ENCODE measurements at places on chromosomes 6 and 20.

DNA sequence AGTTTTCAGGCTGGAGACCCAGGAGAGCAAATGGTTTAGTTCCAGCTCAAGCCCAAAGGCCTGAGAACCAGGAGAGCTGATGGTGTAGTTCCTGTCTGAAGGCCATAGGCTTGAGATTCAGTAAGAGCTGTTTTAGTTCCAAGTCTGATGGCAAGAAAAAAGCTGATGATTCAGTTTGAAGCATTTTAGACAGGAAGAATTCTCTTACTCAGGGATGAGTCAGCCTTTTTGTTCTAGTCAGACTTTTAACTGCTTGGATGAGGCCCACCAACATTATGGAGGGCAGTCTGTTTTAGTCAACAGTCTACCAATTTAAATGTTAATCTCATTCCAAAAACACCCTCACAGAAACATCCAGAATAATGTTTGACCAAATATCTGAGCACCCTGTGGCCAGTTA, 2.5 kb downstream of the ZSCAN26 start:
- DNase-seq = peak; percentile 20

- no peak for DNase-seq
These were observed 263.2 kb upstream of the RNF217 start for GRCh38 chr6:124699038-124699437.

- DNase-seq = no peak
These were observed 238.8 kb downstream of the HIVEP2 start for GRCh38 chr6:142706210-142706609.

DNA sequence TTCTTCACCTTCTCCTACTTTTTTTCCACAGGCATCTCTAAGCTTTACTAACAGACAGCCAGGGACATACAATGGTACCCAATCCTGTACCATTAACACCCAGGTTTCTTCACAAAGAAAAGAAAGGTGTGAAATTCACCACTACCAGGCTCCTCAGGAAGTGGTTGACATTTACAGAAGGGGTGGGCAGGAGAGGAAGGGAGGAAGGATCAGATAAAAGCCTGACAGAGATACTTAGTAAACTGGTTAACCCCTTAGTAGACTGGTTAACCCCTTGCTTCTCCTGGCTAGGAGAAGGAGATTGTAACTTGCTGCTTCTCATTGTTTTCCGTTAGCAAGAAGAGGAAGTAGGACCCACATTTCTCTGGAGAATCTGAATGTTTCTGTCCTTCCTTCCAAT, 7.2 kb downstream of the SAMD3 start:
- DNase-seq = no peak

DNA sequence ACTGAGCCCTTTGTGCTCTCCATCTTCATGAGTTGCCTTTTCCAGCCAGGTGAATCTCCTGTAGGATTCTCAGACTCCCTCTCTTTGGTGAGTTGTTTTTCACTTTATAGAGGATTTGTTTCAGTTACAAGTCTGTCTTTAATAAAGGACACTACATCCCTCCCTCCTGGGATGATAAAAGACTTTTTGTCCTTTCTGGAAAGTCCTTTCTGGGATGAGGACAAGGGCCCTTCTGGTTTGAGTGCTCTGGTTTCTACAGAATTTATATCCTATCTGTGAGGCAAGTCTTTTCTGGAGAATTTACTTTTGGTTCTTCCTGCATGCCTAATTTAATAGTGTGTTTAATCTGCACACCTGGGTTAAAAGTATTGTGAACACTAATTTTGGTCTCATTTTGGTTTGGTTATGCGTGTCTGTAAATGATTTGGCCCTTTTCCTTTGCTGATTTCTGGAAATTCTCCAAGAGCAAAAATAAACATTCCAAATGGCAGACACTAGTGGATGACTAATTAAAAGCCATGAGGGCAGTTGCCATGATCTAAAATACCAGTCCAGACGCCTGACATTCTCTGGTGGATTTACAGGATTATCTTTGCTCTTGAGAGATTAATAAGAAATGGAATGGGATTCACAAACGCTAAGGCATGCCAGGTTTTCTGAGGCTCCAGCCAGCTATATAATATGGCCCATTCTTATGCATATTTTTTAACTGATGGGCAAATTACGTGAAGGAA, 44.8 kb downstream of the TCP11 start:
- no peak for DNase-seq

- no peak for DNase-seq
These were observed 40.0 kb upstream of the TRDN start for GRCh38 chr6:123676793-123677192.

DNA sequence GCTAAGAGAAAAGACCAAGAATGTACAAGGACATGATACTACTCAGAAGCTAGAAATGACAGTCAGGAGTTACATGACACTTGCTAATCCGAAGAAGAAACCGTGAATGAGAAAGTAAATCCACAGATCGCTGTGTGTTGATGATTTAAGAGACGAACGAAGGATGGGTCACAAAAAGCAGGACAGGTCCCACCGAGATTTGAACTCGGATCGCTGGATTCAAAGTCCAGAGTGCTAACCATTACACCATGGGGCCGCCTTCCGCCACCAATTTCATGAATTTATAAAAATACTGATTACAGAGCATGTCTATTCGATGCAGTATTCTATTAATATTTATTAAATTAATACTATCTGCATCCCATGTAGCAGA, 54.0 kb upstream of the BTN3A2 start:
- DNase-seq = no peak

GRCh38 chr6:140388192-140388802, 1013.8 kb upstream of the CITED2 start:
- no peak for DNase-seq

- DNase-seq = no peak
These were observed 956 bp downstream of the CHRNA4 start for GRCh38 chr20:63359937-63360849.

GRCh38 chr6:137056121-137056880, 11.5 kb upstream of the IL20RA start:
- peak; percentile 91 for DNase-seq

GRCh38 chr6:157860505-157860991, 37.5 kb downstream of the SNX9 start:
- DNase-seq = peak; percentile 30

DNA sequence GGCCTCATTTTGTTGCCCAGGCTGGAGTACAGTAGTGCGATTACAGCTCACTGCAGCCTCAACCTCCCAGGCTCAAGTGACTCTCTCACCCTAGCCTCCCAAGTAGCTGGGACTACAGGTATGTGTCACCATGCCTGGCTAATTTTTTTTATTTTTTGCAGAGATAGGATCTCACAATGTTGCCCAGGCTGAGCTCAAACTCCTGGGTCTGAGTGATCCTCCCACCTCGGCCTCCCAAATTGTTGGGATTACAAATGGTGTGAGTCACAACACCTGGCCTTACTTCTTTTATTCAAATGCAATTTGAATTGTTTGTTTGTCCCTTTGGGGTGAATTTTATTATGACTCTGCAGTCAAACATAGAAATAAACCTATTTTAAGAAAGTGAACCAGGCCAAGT, 131.7 kb upstream of the SLC22A16 start:
- no peak for DNase-seq

DNA sequence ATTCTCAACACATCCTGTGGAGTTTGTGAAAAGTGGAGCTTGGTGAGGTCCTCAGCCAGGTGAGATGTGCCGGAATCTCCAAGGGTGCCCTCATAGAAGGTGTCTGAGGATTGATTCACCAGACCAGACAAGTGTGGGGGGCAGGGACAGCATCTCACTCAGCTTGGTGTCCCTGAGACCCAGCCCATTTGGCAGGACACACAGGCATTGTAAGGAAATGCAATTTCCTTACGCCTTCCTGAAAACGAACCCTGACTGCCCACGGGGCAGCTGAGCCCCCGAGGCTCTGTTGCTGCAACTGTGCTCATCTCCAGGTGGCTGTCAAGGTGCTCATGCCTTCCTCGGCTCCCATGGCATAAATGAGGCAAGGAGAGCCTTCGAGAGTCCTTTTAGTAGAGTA, 33.4 kb downstream of the FOXC1 start:
- DNase-seq = no peak

DNA sequence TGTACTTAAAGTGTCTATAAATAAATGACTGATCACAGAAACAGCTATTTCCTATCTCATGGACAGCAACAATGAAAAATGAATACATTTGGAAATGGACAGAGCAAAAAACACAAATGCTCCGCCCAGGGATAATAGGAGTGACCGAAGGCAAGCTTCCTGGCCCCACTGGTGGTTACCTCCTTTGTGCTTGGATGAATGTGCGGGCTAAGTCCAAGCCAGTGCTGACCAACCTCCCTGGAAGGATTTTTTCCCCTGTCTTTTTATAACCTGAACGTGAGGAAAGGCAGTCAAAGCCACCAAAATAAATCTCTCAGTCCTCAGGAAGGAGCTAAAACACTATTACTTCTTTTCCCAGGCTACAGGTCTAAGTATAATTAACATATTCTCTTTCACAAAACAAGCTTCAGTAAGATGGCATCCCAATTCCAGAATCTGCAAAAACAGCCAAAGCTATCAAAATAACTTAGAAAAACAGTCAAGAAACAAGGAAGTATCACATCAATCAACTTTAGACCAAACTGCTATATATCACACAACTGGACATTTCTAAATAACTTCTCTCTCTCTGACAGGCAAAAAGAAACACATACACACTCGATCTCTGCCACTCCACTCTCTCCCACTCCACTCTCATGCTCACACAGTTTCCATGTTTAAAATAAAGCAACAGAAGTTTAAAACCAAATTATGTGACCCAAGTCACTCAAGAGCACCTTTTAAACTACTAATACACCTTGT, 10.0 kb downstream of the KIF16B start:
- DNase-seq = no peak

- no peak for DNase-seq
These were observed 195.8 kb downstream of the ZFAND3 start for GRCh38 chr6:38015341-38015740.

GRCh38 chr20:6637160-6637579, 130.3 kb upstream of the BMP2 start:
- no peak for DNase-seq

GRCh38 chr20:16257813-16258430, 315.3 kb downstream of the KIF16B start:
- no peak for DNase-seq

DNA sequence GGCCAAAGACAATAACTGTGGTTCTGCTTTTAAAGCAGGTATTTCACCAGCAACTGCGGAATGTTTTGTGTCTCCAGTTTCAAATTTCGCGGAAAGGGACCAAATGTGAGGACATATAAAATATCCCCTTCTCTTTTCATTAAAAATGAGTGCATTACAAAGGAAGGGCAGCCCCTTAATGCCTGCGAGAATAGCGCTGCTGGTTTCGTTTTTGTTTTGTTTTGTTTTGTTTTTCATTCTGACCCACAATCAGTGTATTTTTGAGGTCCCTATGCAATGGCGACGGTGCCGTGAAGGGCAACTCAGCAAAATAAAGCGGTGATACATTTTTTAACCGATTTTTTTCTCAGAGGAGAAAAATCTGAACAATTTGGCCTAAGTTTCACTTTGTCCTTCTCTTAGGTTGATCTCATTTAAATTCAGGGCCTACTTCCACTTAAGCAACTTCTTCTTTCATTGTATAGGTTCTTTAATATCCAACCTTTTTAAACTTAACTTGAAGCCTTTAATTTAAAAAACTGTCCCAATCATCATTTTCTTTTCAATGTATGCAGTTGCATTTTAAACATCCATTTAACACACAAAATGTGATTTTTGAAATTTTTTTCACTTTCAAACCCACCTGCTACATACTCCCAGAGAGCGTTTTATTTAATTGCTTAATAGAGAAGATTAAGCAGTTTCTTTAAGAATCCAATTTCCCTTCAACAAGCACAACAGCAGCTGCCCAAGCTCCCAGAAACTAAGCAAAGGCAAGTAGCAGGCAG, 2.9 kb upstream of the HIVEP2 start:
- DNase-seq = no peak

- DNase-seq = no peak
These were observed 10.9 kb upstream of the BCKDHB start for GRCh38 chr6:80095600-80095999.

DNA sequence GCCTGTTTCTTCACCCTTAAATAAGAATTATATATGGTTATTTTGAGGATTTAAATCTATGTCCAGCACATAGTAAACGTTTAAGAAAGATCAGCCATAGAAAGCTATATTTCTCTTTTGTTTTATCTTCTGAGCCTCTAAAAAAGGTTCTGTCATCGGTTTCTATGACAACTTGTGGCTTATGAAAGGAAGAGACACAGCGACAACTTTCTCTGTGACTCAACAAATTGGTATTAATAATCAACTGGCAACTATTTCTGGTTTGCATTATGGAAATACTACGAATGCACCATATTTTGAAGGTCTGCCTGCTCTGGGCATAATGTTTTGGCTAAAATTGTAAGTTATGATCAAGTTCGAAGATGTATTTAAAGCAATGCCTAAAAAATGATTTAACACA, 751.0 kb downstream of the CD109 start:
- DNase-seq = peak; percentile 17

DNA sequence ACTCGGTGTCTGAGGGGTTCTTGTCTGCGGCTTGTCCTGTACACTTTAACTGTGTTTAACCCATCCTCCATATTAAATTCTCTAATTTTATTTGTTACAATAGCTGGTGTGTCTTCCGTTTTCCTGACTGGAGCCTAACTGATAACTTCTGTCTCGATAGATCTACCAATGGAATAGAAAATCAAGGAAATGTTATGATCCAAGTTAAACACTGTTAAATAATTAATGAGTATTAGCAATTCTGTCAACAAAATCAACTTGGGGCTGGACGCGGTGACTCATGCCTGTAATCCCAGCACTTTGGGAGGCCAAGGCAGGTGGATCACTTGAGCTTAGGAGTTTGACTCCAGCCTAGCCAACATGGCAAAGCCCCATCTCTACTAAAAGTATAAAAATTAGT, 81.7 kb downstream of the DNAH8 start:
- no peak for DNase-seq

DNA sequence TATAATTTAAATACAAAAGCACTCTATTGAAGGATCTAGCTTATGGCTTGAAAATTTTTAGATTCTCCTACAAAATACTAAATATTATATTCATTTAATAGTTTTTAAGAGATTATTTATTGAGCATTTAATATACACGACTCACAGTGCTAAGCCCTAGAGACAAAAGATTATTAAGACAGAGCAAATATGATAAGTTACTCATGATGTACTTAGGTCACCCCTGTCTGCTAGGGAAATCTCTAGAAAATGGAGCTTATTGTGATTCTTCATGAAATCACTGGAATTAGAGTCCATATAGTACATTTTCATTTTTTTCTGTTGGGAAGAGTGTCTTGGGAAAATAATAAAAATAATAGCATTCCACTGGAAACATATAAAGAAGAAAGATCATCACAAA, 37.8 kb downstream of the BEND6 start:
- DNase-seq = no peak

- DNase-seq = no peak
These were observed 161.7 kb downstream of the BMP7 start for GRCh38 chr20:57104651-57105204.

DNA sequence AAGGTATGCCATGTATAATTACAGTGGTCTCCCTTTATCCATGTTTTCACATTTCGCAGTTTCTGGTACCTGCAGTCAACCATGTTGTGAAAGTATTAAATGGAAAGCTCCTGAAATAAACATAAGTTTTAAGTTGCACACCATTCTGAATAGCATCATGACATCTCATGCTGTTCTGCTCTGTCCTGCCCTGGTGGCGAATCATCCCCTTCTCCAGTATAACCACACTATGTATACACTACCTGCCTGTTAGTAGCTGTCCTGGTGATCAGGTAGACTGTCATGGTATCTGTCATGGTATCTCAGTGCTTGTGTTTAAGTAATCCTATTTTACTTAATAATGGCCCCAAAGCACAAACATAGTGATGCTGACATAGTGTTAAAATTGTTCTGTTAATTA, 97.1 kb downstream of the ZFAND3 start:
- peak; percentile 3 for DNase-seq

Data from SW480 (cell line).